ENCODE measurements at places on chromosomes 2 and 18.

GRCh38 chr2:4381773-4382172 lies 678.4 kb downstream of the DCDC2C start:
- DNase-seq = no peak

GRCh38 chr18:25735459-25735858 lies 355.0 kb downstream of the SS18 start:
- DNase-seq = no peak

DNA sequence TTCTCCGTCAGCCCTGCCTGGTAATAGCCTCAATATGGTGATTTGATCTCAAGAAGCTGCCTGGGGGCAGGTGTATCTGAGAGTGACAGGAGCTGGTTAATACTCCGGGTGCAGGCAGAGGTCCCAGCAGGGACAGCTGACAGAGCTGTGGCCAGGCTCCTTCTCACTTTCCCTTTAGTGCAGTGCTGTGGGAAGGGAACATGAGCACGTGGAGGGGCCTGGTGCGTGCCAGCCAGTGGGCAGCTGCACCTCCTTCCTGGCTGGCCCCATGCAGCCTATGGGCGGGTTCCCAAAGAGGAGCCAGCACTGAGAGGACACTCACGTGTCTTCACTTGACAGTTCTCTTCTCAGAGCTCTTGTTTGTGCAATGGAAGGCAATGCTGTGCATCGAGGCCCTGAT lies 9.1 kb downstream of the CNNM4 start:
- no peak for DNase-seq

- DNase-seq = peak; percentile 30
Measured at GRCh38 chr2:175855794-175856453, 146.1 kb downstream of the LNPK start.

DNA sequence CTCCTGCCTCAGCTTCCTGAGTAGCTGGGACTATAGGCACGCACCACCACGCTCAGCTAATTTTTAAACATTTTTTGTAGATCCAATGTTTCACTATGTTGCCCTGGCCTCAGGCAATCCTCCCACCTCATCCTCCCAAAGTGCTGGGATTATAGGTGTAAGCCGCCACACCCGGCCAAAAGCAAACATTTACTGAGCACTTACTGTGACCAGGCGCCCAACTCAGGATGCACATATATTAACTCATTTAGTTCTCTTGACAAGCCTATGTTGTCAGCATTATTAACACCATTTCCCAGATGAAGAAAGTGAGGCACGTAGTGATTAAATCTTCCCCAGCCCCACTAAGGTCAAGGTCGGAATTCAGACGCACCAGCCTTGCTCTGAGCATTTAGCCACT lies 41.1 kb downstream of the TMEM37 start:
- DNase-seq = no peak

GRCh38 chr2:12417786-12418185 lies 298.9 kb upstream of the TRIB2 start:
- DNase-seq = no peak

All from NCI-H446 treated with DMSO at 0.1 percent for 48 hours (cell line).